ENCODE measurements at places on chromosomes 2 and 18.

DNA sequence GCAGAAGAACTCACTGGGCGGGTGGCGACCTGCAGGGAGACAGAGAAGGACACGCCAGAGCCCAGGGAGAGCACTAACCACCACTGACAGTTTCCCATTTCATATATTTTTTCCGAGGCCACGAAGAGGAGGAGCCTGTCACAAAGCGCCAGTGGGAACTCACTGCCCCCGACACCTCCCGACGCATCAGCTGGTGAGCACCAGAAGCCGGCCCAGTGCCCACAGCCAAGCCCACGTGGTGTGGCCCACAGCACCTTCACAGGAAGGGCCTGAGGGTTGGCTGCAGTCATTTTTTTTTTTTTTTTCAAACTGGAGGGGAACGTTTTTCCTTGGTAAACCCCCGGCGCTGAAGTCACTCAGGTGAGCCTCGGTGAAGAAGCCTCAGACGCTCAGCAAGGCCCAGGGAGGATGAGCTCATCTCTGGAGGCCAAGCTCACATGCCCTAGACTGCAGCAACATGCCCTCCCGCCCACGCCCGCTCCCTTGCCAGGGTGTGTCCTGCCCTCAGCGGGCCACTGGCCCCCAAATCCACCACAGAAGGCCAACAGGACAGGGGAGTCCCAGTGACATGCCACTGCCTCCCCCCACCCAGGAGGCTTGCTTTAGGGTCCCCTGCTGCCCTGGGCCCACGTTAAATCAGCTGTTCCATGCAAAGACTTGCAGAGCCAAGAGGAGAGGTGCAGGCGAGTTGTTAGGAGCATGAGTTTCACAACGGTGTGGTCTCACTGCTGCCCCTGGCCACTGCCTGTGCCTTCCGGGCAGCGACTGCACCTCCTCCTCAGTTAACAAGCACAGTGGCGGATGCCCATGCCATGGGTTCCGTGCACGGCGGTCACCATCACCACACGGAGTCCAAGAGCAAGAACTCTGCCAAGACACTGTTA, 68.1 kb downstream of the PARD6G start:
- no peak for DNase-seq

DNA sequence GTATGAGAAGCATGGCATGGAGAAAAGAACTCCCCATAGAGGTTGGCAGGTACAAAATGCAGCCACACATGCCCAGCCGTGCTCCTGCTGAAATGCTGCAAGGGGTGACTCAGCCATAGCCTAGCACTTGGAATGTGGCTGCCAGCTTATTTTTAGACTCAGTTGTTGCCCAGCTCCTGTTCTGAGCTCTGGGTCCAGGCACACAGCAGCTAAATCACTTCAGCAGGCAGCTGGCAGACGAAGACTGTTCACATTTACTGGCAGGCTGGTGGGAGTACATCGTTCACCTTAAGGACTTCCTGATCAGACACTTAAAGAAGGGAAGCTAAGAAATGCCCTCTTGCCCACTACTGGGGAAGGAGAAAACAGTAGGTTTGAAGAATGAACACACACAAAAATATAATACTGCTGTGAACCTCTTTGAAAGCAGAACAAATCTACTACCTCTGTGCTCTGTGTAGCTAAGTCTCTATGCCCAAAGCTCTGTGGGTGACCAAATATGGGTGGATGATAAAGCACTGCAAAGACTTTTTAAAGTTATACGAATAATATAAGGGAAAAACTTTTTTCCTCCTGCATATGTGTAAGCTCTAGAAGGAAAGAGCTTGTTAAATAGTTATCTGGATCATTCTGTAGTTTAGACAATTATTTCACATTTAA, 146.1 kb downstream of the LNPK start:
- DNase-seq: no peak

- DNase-seq: peak; percentile 24
Measured at GRCh38 chr2:229974266-229974665, 52.0 kb downstream of the FBXO36 start.

DNA sequence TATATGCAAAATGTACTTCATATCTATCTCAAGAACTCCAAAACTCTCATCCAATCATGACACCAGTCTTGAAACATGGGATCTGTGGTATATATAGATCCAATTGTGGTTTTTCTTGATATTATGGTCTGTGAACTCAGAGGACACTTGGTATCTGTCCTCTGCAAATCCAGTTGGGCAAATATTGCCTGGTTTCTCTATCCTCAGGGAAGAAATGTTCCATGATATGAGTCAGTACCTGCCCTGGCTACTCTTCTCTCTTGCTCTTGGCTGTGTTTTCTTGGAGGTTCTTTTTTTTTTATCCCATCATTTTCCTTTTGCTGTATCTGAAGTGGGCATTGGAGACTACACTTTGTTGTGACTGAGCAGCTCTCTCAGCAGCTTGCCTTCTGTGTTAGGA, 10.9 kb downstream of the NBEAL1 start:
- no peak for DNase-seq

GRCh38 chr2:3741396-3741795, 38.0 kb downstream of the DCDC2C start:
- DNase-seq: no peak

DNA sequence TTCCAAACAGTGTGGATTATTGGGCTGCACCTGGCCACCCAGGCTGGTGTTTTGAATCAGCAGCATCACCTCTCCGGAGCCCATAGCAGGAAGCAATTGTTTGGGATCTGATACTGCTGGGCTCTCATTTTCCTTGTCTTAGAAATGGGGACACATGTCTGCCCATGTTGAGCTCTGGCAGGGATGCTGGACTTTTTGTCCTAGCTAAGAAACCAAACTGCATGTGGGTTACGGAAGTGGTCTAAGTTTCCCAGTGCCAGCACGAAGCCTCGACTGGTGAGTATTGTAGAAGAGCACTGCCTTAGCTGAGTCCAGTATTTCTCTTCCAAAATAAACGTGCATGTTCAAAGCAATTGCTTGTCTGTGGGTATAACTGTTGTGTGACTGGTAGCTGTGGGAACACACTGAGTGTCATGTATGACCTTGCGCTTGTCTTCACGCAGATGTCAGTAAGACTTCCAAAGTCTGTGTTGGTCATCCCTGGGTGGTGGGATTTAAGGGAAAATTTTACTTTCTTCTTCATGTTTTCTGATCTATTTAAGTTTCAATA, 43.6 kb downstream of the SH3RF3 start:
- DNase-seq: no peak

DNA sequence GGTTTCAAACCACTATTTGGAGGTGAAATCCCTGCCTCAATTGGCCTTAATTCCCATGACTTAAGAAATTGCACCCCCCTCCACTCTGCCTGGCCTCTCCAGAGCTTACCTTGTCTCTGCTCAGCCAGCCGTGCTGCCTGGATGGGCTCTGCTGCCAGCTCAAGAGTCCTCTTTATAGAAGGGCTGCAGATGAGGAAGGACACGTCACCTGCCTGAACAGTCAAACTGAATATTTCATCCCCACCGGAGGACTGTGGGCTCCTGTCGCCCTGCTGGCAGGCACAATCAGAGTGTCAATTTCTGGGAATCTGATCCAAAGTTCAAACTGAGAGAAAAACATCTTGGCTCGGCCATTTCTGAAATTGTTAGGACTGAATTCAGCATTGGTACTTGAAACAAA, at the start of gene OTOS:
OTOS (minus strand) TSS at position 148 of the 400 bp plus-strand sequence. CDS start 332 bp downstream, outside the sequence.
- no peak for DNase-seq

DNA sequence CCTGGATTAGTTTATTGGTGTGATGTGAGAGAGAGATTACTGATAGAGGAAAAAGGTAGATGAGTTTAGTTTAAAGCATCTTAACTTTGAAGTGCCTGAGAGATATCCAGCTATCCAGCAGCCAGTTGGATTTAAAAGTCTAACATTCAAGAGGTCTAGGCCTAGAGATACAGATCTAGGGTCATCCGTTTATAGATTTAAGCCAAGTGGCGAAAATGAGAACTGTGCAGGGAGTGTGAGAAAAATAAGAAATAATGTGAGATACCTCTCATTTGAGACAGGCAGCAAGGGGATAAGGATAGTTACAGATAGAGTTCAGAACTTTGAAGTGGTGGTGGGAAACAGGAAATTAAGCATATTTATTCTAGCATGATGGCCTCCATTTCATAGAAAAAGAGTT, 5.3 kb upstream of the ORC2 start:
- no peak for DNase-seq

DNA sequence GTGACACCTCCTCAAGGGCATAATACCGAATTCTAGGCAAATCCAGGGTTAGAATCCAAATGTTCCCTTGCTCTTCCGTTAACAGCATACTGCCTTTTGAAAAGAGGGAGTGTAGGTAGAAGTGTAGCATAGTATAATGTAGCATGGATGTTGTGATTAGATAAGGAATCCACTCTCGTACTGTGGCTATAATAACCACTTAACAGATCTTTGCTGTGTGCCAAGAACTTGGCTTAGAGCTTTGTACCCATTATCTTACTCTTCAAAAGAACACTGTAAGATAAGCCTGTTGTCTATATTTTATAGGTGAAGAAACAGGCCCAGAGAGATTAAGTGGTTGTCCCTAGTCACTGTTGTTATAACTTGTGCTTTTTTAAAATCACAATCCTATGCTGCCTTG, 24.2 kb downstream of the WDR75 start:
- DNase-seq: no peak

Measured in iPS-NIHi11 (cell line).